Stimulated activated CD8-positive, alpha-beta memory T cell treated with anti-CD3 and anti-CD28 coated beads, Interleukin-4, amount 100 ng/mL, for 48 hours (primary cell): ENCODE measurements at places on chromosomes 11 and 22.

DNA sequence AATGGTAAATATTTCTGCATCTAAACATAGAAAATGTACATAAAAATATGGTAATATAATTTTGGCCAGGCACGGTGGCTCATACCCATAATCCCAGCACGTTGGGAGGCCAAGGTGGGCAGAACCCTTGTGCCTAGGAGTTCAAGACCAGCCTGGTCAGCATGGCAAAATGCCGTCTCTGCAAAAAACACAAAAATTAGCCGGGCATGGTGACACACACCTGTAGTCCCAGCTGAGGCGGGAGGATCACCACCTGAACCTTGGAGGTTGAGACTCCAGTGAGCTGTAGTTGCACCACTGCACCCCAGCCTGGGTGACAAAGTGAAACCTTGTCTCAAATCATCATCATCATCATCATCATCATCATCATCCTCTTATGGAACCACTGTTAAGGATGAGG lies 230.6 kb upstream of the NCAM1 start:
- DNase-seq = no peak

- DNase-seq = no peak
These were observed 2.0 kb downstream of the OR8D4 start for GRCh38 chr11:123903932-123904331.

DNA sequence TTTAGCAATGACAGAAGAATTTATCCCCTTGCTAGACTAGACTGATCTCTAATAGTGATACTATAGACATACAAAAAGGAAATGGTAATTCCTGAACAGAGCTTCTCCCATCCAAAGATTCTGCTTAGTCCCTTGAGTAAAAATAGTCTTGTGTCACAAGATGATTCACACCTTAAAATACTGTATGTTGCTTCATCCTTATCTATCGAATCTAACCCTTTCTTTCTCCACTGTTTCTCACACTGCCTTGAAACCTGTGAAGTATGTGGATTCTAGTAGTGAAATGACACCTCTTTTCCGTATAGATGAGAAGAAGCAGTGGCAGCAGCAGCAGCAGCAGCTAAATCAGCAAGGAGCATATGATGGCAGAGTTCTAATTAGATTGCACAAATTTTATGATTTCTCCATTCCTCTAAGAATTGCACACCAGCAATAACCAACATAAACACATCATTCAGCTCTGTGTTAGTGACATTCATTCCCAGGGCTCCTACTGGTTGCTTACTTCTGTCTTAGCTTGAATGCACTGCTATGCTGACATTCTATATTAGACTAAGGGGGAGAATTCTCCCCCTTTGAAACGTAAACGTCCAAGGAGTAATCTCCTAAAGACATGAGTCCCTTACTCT lies 14.6 kb downstream of the KCNA4 start:
- DNase-seq = no peak

- DNase-seq = peak; percentile 58
These were observed 2.1 kb downstream of the KMT2A start for GRCh38 chr11:118438314-118438931.

DNA sequence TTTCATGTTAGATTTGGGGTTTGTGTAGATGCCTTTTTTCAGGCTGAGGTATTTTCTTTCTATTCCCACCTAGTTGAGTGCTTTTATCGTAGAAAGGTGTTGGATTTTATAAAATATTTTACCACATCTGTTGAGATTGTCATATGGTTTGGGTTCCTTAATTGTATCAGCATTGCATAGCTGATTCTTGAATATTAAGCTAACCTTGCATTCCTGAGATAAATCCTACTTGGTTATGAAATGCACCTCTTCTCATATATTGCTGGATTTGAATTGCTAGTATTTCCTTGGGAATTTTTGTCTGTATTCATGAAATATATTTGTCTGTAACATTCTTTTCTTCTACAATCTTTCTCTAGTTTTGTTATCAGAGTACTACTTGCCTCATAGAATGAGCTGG lies 10.1 kb downstream of the XKR3 start:
- no peak for DNase-seq

- DNase-seq = no peak
These were observed 821.3 kb downstream of the BRD1 start for GRCh38 chr22:49006207-49007012.

DNA sequence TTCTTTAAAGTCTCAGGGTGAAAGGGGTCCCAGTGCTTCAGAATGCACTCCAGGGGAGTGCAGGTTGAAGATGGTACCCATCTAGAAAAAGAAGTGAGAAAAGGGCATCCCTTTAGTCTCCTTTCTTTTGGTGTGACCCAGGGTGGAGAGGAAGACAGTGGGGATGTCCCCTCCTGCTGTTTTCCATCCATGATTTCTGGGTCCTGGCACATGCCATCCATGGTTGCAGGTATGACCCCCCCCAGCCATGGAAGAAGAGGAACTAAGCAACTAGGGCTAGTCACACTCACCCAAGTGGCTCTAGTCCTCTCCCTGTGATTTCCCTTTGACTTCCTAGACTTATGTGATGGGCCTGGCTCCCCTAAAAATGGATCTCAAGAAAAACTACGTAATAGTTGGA lies 15.9 kb upstream of the EI24 start:
- DNase-seq = no peak

DNA sequence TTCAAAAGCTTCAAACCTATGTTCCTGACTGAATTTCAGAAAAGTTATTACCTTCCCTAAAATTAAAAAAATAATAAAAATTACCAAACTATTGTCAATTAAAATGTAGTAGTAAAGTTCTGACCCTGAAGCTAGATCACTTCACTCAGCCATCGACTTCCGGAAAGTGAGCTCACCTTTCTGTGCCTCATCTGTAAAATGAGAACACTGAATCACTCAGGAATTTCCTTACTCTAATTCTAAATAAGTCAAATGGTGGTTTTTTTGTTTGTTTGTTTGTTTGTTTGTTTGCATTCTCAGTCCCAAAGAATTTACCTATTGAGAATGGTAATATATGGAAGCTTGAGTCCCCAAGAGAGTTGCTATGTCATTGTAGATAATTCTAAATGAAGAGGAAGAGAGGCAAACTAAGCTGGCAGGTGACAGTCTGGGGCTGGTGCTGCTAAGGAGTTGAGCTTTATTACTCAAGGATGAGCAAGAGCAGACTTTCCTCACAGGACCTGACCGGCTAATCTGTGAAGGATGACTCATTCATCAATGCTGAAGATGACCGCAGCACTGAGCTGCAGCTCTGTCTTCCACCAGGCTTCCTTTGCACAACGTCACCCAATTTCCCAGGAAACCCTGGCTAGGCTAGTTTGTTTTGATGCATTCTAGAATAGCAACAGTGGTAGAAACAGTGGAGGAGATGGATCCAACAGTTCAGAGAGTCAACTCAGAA lies 248.8 kb downstream of the RAB38 start:
- DNase-seq = no peak

GRCh38 chr11:47388697-47389576 lies 10.6 kb upstream of the SPI1 start:
- no peak for DNase-seq

DNA sequence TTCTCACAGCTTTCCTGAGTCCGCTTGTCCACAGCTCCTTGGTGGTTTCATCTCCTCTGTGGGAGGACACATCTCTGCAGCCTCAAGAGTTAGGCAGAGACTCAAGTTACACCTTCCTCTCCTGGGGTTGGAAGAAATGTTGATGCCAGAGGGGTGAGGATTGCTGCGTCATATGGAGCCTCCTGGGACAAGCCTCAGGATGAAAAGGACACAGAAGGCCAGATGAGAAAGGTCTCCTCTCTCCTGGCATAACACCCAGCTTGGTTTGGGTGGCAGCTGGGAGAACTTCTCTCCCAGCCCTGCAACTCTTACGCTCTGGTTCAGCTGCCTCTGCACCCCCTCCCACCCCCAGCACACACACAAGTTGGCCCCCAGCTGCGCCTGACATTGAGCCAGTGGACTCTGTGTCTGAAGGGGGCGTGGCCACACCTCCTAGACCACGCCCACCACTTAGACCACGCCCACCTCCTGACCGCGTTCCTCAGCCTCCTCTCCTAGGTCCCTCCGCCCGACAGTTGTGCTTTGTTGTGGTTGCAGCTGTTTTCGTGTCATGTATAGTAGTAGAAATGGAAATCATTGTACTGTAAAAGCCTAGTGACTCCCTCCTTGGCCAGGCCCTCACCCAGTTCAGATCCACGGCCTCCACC lies 11.7 kb downstream of the RASD2 start:
- peak; percentile 90 for DNase-seq

DNA sequence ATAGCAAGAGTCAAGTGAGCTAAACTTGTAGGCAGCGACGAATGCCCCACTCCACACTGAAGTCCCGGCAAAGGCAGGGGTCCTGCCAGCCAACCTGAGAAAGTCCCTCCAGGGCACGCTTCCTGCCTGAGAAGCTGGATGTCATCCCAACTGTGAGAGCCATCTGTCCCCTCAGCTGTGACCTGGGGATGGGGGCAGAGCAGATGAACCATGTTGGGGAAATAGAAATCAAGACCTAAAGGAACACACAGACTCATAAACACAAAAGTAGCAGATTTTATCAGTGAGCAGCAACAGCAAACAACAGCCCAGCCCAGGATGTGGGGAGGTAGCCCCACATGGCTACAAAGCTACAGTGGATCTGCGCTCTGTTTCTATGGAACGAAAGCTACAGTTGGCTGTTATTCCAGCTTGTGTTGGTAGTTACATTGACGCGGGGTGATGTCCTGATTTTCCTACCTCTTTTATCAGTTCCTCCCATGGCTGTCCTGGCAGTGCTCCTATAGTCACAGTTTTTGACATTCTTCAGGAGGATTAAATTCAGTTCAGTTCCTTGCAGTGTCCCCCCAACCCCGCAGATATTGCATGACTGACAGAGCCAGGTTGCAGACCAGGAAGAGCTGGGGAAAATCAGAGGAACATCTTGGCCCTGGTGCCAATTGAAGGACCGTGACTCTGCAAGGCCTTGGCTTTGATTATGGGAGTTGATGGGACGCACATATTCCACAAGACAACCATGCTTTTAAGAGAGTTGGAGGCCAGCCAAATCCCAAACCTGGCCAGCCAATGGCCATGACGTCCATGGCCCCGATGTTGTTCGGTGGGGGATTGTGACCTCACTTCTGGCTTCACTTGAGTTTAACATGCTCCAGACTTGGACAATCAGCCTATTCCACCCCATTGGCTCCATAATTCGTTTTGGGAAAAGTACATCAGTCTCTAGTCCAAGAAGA lies 14.6 kb downstream of the MRGPRD start:
- no peak for DNase-seq

DNA sequence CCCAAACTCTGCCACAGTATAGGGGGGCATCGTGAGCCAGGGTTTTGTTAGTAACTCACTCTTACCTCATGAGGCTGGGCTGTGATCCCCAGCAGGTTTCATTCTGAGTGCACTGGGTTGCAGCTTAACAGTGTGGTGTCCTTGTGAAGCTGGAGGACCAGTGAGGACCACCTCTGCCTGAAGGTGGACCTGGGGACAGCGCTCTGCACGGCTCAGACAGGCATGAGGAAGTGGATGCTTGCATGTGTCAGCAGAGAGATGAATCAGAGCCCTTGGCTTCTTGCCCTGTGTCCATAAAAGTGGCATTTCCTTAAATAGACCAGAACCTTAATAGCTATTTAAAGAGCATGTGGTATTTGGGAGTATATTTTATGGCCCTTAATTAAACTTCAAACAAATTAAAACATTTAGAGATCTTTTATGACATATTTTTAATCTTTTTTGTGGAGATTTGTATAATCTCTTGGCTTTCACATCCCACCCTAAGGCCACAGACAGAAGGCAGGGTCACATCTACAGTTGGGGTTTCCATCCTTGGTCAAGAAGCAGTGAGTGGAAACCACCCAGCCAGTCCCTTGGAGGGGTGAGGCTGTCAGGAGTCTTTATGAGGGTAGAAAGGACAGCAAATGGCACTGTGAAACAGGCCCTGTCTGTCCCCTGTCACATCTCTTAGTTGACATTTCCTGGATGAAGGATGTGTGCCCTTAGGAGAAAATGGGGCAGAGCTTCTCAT lies 24.8 kb upstream of the ADORA2A start:
- DNase-seq = no peak

GRCh38 chr22:22130953-22131608 lies 113.5 kb upstream of the VPREB1 start:
- DNase-seq = no peak

DNA sequence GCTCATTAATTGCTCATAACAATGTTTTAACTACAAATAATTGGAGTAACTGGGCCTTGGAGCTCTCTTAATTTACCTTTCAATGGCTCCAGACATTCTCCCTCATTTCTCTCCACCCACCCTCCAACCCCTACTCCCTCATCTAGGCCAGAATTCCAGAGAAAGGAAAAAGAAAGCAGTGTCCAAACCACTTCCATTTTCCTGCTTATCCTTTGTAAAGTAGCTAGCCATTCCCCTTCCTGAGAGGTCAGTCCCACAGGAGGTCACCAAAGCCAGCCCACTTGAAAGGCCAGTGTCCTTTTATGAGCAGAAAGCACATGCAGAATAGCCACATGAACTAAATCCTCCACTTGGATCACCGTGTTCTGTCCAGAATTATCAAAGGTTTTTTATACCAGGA lies 404.8 kb upstream of the FAT3 start:
- no peak for DNase-seq

- DNase-seq = no peak
These were observed 48.1 kb upstream of the SHISAL1 start for GRCh38 chr22:44360668-44361381.

GRCh38 chr11:42972741-42973140 lies 339.1 kb upstream of the API5 start:
- DNase-seq = no peak

- peak; percentile 89 for DNase-seq
These were observed 65.2 kb upstream of the LMO1 start for GRCh38 chr11:8328848-8329330.
